ENCODE measurements at places on chromosomes 2 and 18. TPM values are rescaled to one million over a fixed set of nuclear protein-coding genes. Genes with fewer than 3 reads are reported as not detected.

The ADGRF3 gene
- not detected for total RNA-seq

The CCDC68 gene
- 4.2 TPM for total RNA-seq

DNA sequence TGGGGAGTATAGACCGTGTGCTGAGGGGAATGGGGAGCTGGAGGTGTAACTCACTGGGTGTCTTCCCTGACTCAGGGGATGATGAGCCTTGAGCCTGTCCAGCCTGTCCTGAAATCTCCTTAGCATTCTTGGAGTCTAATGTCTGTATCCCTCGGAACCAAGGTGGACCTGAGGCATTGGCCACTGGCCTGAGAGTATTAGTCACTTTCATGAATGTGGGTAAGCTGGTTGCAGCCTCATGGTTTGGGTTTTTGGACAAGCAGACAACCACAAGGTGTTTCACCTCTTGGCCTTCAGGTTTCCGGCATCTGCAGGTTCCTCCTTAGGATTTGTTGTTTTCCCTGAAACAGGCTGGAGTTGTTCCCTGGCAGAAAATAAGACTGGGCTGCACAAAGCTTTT is 63.2 kb downstream of the PRKCE start:
- no peaks in the 10 kb centered on the region for H3K4me1 ChIP-seq
- no peak overlapping the region for H3K27ac ChIP-seq
- no peak overlapping the region for H3K4me3 ChIP-seq
- H3K36me3 ChIP-seq, result no peaks in the 10 kb centered on the region
- no peaks in the 10 kb centered on the region for H3K27me3 ChIP-seq
- no peak for DNase-seq

DNA sequence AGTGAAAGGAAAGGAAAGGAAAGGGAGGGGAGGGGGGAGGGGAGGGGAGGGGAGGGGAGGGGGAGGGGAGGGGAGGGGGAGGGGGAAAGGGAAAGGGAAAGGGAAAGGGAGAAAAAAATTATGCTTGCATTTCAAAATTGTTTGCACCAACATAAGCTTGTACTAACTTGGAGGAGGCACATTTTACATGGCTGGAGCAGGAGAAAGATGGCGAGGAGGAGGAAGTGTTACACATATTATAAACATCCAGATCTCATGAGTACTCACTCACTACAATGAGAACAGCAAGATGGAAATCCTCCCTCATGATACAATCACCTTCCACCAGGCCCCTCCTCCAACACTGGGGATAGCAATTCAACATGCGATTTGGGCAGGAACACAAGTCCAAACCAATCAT is 660.2 kb upstream of the CDH2 start:
- H3K27me3 ChIP-seq, result no peaks in the 10 kb centered on the region
- no peaks in the 10 kb centered on the region for H3K36me3 ChIP-seq
- H3K4me3 ChIP-seq, result no peak overlapping the region
- DNase-seq, result no peak
- H3K4me1 ChIP-seq, result no peaks in the 10 kb centered on the region
- H3K27ac ChIP-seq, result no peak overlapping the region

DNA sequence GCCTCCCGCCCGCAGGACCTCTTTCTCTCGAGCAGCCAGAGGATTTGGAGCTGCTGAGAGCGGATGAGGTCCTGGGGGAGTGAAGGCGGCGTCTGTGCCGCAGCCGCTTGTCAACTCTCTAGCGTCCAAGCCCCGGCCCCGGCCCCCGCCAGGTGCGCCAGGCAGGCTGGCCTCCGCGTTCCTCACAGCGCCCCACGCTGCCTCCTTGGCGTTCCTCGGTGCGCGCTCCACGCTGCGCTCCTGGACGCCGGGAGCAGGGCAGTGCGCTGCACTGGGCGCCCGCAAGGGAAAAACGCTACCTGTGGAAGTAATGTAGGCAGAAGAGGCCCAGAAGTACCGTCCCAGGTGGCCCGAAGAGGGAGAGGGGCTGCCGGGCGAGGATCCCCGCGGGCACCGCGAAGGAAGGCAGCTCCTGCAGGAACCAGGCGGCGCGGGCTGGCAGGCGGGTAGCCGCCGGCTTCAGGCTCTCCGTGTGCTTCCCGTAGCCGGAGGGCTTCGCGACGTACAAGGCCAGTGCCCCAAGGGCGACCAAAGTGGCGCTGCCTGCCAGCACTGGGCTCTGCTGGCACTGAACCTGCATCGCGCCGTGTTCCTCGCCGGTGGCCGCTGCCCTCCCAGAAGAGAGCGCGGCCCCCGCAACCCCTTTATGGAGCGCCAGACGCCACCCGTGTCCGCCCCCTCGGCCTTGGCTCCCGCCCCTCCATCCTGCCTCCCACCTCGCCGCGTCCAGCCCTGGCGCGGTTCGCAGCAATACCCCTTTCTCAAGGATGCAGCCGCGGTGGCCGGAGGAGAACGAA is at the start of gene SRD5A2:
Gene SRD5A2, minus strand, starts transcription at position 618 of the 797 bp plus-strand sequence. Its CDS starts 38 bp downstream, at position 580.
- no peaks in the 10 kb centered on the region for H3K36me3 ChIP-seq
- H3K4me1 ChIP-seq, result no peaks in the 10 kb centered on the region
- DNase-seq, result no peak
- H3K4me3 ChIP-seq, result no peak within 1 kb of the TSS

DNA sequence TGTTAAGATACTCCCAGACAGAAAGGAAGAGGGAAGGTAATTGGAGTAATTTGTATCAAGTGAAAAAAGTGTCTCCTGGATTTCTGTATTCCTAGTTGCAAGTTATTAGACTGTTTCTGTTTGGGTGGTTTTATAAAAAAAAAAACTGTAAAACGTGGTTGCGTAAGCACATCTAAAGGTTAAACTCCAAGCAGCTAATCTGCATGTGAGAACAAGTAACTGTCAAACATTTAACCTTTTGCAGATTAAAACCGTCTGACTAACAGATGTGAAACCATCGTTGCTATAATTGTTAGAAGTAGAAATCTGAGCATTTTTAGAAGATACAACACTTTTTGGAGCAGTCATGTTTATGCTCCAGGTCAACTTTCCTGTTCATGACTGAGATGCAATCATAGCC is 72.3 kb downstream of the AFF3 start:
- no peaks in the 10 kb centered on the region for H3K4me1 ChIP-seq
- H3K4me3 ChIP-seq, result no peak overlapping the region
- H3K27ac ChIP-seq, result no peak overlapping the region

DNA sequence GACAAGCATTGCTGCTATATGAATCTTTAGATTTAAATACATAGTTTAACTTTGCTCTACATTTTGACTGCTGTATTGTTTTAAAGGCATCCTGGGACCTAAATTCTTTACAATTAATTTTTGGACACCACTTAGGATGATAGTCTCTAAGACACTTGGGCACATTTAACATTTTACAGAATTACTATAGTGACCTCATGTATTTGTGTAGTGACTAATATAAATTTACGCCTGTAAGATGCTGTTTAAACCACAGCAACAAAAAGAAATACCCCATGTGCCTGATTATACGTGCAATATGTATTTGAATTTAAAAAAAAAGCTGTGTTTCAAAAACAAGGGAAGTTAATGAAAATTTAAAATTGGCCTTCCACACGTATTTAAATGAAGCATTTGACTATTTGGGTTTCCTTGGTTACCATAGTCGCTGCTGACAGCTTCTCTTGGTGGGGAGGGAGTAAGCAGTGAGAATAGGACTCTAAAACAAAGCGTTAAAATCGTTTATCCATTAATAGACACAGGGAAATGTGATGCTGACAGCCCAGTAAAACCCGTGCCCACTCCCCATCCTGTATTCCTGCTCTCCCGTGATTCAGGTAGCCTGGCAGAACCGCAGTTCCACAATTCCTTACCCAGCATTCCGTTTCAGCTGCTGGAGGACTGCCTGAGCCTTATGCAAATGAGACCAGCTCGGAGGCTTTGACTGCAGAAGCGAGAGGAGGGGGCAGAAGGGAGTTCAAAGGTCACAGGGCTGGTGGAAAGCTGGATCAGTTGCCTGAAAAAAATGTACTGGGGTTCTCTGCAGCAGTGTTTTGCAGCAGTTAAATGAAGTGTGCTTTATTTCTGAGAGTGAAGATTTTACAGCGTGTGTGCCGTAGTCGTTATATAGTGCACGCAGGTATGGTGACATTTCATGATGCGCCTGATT is 104.3 kb downstream of the CSRNP3 start:
- no peak overlapping the region for H3K27ac ChIP-seq
- H3K36me3 ChIP-seq, result no peaks in the 10 kb centered on the region
- no peak overlapping the region for H3K4me3 ChIP-seq
- H3K27me3 ChIP-seq, result no peaks in the 10 kb centered on the region
